ENCODE measurements at places on chromosomes 6 and 20.
A peak's percentile ranks its signal among the peaks of the same experiment; 100 is the strongest.

DNA sequence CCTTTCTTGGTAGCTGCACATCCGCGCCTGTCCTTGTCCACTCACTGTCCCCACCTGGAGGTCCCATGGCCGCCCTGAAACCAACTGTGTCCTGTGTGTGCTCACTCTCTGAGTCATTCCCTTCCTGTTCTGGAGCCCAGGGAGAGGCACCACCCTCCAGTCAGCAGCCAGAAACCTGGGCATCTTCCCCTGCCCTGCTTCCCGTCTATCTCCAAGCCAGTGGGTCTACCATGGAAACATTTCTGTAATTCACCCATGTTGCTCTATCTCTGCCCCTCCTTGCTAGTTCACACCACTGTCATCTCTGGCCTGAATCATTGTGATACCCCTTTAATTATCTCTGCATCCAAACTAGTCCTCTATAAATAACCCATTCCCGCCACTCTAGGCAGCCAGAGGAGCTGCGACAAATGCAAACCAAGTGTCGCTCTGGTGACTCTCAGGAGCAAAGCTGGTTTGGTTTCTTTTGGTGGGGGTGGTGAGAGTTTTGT is 28.8 kb upstream of the SYNJ2 start:
- no peak for DNase-seq

GRCh38 chr6:100472674-100473073 is 8.0 kb upstream of the SIM1 start:
- no peak for DNase-seq

- no peak for DNase-seq
Observed at GRCh38 chr6:37074053-37074827, 68.8 kb downstream of the FGD2 start.

GRCh38 chr6:118333772-118334171 is 214.3 kb upstream of the PLN start:
- no peak for DNase-seq

GRCh38 chr6:15547400-15547799 is 115.4 kb downstream of the DTNBP1 start:
- no peak for DNase-seq

DNA sequence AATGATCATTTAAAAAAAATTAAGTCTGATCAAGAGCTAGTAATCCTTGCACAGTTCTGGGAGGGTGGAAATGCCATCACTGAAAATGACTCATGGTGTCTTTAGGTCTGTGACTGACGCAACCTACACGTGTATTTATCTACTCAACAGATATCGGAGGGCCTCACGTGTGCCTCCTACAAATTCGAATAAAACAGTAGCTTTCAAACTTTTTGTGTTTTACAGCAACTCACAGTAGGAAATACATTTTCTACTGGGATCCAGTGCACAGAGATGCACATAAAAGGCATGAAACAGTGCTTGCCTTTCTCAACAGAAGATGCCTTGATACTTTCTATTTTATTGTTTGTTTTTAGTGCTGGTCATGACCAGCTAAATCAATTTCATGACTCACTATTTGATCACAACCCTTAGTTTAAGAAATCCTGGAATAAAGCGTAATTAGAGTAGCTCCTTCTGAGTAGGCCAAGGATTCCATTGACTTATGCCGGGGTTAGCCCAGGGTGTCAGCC is 210.0 kb upstream of the SNX9 start:
- no peak for DNase-seq

GRCh38 chr20:16844406-16844805 is 96.2 kb downstream of the OTOR start:
- DNase-seq = no peak

GRCh38 chr6:89940225-89941027 is 46.2 kb downstream of the GJA10 start:
- peak; percentile 73 for DNase-seq

GRCh38 chr6:66926060-66926459 is 1219.0 kb upstream of the EYS start:
- no peak for DNase-seq

- DNase-seq = no peak
Observed at GRCh38 chr20:38945012-38945411, 17.1 kb upstream of the DHX35 start.

DNA sequence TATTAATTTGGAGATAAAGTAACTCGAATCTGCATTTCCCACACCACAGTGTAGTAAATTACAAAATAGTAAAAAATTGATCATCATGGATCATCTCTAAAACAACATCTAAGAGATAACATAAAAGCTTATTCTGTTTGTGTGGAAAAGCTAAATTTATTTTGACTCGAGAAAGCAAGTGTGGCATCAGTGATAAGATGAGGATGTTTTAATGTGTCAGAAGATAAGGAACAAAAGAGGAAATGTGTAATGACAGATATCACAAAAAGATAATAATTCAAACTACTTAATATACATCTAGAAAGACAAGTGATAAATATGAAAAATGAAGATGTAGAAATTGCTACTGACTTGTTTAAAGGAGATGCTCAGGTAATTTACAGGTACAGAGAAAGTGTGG is 74.1 kb downstream of the DNAH8 start:
- no peak for DNase-seq

DNA sequence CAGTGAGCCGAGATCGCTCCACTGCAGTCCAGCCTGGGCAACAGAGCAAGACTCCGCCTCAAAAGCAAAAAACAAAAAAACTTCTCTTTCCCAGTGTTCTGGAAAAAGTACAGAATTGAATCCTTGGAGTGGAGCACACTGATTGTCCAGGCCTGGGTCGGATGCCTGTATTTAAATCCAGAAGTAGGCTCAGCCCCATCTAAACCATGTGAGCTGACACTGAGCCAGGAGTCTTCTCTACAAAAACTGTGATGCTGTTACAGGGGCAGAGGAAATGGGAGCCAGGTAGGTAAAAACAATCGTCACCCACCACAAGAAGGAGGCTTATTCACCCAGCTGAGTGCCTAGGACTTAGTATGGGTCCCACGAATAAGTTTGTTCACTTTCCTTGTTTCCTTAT is 43.0 kb upstream of the PTPN1 start:
- no peak for DNase-seq

GRCh38 chr6:117985916-117986315 is 78.9 kb downstream of the SLC35F1 start:
- no peak for DNase-seq

DNA sequence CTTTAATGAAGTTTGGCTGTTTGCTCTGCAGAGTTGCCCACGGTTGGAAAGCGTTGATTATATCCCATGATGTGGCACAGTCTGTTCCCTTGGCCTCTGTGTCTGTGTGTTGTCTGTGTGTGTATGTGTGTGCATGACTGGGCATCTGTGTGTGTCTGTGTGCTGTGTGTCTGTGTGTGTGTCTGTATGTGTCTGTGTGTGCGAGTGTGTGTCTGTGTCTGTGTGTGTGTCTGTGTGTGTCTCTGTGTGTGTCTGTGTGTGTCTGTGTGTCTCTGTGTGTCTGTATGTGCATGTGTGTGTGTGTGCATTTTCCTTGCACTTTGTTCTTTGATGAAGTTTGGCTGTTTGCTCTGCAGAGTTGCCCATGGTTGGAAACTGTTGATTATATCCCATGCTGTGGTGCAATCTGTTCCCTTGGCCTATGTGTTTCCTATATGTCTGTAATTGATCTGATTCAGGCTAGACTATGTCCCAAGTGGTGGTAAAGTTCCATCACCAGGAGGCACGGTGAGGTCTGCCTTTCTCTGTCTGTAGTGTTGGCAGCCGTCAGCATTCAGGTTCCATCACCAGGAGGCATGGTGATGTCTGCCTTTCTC is 78.1 kb upstream of the RIN2 start:
- DNase-seq = no peak

GRCh38 chr6:28977341-28978132 is 27.6 kb downstream of the ZNF311 start:
- no peak for DNase-seq

DNA sequence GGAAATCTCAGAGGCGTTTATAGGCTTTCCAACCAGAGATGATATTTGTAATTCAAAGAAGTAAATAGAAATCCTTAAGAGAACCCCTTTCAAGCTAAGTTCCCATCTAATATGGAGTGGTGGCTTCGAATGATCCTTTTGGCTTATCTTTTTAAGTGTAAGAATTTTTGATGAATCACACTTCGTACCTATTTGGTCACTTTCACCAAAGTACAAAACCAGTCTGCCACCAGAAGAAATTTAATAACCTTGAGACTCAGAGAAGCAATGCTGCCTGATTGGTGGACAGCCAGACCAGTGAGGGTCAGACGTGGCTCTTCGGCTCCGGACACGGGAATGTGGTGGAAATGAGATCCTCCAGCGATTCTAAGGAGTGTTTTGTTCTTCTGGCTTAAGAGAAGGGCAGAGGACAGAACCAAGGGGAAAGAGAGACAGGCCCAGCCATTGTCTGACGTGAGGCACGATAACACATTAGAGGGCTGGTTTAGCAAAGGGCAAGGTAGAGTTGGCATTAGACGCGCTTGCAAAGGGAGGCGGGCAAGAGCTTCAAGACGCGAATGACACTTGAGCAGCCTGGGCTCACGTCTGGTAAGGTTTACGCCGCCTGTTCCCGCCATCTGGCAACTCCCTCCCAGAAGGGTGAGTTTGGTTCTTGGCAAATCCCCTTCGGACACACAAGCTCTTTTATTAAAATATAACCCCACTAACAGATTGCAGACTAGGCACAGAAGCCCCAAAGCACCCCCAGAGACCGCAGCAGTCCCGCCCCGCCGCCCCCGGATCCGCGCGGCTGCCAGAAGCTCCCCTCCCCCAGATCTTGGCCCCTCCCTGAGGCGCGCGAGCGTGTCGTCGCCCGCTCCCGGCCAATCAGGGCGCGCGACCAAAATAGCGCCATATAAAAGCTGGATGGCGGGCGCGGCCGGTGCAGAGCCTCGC is 50.0 kb upstream of the EZR start:
- peak; percentile 81 for DNase-seq

- DNase-seq = no peak
Observed at GRCh38 chr20:23459461-23460150, 6.9 kb upstream of the CST11 start.

- no peak for DNase-seq
Observed at GRCh38 chr6:169232507-169232931, 21.1 kb downstream of the THBS2 start.

DNA sequence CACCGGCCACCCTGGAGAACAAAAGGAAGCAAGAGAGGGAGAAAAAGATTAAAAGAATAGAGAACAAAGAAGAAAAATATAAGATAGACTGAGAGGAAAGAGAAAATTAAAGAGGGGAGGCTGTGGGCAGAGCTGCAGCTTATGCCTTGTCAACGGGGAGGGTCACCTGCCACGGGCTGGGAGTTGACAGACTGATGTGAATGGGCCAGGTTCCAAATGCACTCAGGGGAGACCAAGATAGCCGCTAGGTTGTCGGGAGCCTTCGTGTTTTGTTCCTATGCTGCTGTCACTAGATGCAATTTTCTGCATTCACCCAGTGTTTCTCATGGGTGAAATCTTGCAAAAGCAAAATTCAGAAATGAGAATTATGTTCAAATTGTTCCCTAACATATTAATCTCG is 119.6 kb upstream of the MTHFD1L start:
- DNase-seq = no peak

DNA sequence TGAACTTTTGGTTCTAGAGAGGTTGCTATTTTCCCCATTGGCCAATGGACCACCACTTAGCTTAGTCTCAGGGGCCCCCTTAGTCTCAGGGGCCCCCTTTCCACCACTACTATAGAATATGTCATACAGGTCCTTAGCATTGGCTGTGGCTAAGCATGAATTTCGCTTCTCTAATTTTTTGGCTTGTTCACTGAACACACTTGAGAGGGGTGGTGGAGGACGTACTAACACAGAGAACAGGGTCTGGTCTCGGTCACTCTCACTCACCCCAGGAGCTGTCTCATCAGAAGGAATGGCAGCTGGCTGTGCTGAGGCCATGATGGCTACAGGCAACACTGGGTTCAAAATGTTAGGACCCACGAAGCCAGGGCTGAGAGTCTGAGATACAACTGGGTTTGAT is 30.3 kb downstream of the ZNF318 start:
- DNase-seq = no peak

- DNase-seq = no peak
Observed at GRCh38 chr6:170228946-170229310, 62.0 kb downstream of the DLL1 start.

DNA sequence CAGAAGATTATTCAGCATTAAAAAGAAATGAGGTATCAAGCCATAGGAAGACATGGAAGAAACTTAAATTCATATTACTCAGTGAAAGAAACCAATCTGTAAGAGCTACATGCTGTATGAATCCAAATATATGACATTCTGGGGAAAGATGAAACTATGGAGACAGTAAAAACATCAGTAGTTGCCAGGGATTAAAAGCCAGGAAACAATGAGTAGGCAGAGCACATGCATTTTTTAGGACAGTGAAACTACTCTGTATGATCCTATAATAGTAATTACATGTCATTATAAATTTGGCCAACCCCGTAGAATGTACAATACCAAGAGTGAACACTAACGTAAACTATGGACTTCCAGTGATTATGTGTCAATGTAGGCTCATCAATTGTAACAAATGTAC is 92.8 kb upstream of the RNF217 start:
- no peak for DNase-seq

GRCh38 chr6:6908121-6908520 is 199.6 kb upstream of the RREB1 start:
- no peak for DNase-seq

GRCh38 chr6:150717419-150717818 is 117.7 kb downstream of the PLEKHG1 start:
- DNase-seq = no peak

GRCh38 chr6:98827295-98828159 is 6.8 kb upstream of the POU3F2 start:
- DNase-seq = no peak

- no peak for DNase-seq
Observed at GRCh38 chr6:82277686-82278085, 30.1 kb upstream of the IBTK start.

GRCh38 chr6:44717431-44717830 is 329.9 kb downstream of the CDC5L start:
- no peak for DNase-seq

DNA sequence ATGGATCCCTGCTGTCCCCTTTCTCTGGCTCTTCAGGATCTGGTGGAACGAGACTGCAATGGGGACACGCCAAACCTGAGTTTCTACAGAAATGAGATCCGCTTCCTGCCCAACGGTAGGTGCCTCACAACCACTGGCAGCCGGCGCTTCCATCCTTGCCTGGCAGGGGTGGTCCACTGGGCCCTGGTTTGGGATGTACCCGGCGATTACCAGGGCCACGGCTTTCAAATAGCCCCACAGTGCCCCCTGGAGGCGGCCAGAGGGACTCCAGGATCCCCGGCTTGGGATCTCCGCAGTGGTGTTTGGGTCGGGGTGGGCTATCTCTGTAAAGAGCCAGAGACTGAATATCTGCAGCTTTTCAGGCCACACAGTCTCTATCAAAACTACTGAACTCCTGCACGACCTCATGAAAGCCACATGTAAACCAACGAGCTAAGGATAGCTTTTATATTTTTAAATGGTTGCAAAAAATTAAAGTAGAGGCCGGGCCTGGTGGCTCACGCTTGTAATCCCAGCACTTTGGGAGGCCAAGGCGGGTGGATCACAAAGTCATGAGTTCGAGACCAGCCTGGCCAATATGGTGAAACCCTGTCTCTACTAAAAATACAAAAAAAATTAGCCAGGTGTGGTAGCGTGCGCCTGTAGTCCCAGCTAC is 3.7 kb downstream of the OGFR start:
- peak; percentile 22 for DNase-seq
